ENCODE measurements at places on chromosomes 5 and 9. TPM values are rescaled to one million over a fixed set of nuclear protein-coding genes. Genes with fewer than 3 reads are reported as not detected.

AFF4 gene
- total RNA-seq = 79.0 TPM

DDX4 gene
- not detected for total RNA-seq

FAM81B gene
- total RNA-seq = not detected

PCDHA1 gene
- total RNA-seq = not detected

EGFL7 gene
- total RNA-seq = 3.3 TPM

CDH9 gene
- not detected for total RNA-seq

NPR3 gene
- 92.3 TPM for total RNA-seq

PPP3R2 gene
- not detected for total RNA-seq

IRX4 gene
- not detected for total RNA-seq

SNCB gene
- not detected for total RNA-seq

SLC9A3 gene
- total RNA-seq = 1.4 TPM

ZDHHC11 gene
- 1.8 TPM for total RNA-seq

ZNF454 gene
- total RNA-seq = 3.8 TPM
